ENCODE measurements at places on chromosomes 6 and 20.

DNA sequence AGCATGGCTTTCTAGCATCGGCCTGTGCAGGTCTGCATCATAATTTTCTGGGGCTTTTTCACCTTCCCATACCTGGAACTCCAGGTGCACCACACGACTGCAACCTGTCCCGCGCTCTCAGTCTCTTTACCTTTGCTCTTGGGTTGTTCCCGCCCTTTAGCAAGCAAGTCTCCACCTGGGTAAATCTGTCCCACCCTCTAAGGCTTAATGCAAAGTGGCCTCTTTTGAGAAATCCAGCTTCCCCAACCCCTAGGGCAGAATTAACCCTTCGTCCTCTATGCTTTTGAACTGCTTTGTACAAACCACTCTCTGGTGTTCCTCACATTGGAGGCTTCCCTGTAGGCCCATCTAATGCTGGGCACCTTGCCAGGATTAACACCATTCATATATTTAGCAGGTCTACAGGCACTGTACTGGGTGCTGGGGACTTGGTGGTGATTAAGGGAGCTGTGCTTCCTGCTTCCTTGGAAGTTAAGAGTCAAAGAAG is 2.8 kb downstream of the ITPR3 start:
- no peak for DNase-seq

GRCh38 chr6:73969971-73970970 is 274.3 kb downstream of the CD109 start:
- DNase-seq, result peak; percentile 54

- no peak for DNase-seq
These were observed 47.6 kb downstream of the CHD6 start for GRCh38 chr20:41570557-41570956.

DNA sequence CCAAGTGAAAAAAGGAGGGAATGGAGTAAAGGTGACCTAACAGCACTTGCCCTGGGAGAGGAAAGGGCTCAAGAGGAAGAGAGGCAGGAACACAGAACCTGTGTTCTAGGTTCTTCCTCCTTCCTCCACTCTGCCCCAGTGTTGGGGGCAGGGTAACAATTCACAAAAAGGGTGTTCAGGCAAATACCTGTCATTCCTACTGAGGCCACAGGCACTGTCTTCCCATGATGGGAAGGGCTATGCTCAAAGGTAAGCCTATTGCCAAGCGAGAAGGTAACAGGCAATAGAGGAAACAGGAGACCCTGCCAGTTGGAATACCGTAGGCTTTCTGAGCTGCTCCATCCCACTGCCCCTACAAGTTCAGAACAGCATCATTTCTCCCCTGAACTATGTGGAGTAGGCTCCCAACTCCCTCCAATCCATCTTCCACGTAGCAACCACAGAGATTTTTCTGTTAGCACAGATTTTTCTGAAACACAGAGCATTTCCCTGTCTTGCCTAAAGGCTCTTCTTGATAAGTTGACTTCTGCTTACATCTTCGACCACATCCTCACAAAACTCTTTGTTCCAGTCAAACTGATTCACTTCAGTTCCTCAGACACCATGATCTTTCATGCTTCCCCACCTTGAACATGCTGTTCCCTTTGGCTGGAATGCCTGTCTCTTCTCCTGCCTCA is 2.7 kb downstream of the AGPAT1 start:
- DNase-seq, result no peak

GRCh38 chr20:48278961-48279481 is 493.7 kb upstream of the SULF2 start:
- DNase-seq, result no peak

DNA sequence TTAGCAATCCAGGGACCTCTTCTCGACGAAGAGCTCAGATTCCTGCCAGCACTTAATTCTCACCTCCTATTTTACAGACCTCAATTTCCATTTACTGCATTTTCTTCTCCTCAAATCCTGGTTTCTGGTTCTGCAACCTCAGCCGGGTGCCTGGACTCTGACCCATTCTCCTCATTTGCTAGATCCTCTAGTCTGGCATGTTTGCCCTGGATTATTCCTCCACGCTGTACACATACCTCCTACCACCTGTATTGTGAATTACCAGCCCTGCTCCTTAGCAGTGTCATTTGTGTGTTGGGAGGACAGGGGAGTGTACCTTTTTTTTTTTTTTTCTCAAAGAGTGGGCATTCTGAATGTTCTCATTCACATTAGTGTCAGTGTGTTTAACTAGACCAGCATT is 204.4 kb downstream of the ZMYND8 start:
- no peak for DNase-seq

DNA sequence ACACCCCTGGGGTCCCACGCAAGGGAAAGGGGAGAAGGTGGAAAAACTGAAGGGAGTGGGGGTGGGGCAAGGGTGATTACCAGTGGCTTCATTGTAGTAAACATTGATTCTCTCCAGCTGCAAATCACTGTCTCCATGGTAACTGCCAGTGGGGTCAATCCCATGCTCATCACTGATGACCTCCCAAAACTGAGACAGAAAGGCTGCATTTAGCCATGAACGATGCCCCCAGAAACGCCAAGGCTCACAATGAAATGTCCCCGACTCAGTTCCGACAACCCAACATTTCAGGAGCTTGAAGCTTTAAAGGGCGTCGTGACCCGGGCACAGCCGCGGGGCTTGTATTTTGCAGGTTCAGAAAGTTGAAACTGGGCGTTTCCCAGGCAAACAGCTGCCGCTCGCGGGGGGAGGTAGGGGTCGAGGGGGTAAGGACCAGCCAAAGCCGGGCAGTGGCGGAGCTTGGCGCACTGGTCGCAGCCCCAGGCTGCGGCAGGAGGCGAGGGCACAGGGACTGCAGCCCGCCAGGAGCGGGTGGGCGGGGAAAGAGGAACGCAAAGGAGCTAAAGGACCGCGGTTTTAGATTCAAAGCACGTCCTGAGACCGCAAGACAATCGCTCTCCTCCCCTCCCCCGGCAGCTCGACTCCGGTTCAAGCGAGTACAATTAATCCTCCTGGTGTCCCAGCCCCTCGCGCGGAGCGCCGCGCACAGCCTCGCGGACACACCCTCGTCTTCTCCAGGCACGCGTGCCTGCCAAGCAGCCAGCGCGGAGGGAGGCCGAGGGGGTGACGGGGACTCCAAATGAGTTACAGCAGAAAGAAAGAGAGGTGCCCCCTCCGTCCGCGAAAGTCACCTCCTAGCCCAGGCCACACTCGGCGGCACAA is 731 bp downstream of the TUBB2B start:
- DNase-seq, result no peak

Measured in mammary epithelial cell (primary cell).